ENCODE measurements at places on chromosomes 2 and 18. TPM values are rescaled to one million over a fixed set of nuclear protein-coding genes. Genes with fewer than 3 reads are reported as not detected.

The G6PC2 gene
- total RNA-seq, result not detected

The NBEAL1 gene
- 9.5 TPM for total RNA-seq

The IL1B gene
- total RNA-seq, result 0.33 TPM

The IL37 gene
- not detected for total RNA-seq

The NXPH2 gene
- total RNA-seq, result not detected

All from activated CD4-positive, alpha-beta T cell treated with anti-CD3 and anti-CD28 coated beads, Interleukin-2, amount 10 ng/mL, durations not matched to agents 24 days and 14 days (primary cell).